Activated T-cell treated with anti-CD3 and anti-CD28 coated beads, Interleukin-2, amount 50 U/mL, for 72 hours (primary cell): ENCODE measurements at places on chromosomes 1 and 21.

- DNase-seq = peak; percentile 20
Observed at GRCh38 chr1:66399888-66400529, 133.9 kb upstream of the SGIP1 start.

DNA sequence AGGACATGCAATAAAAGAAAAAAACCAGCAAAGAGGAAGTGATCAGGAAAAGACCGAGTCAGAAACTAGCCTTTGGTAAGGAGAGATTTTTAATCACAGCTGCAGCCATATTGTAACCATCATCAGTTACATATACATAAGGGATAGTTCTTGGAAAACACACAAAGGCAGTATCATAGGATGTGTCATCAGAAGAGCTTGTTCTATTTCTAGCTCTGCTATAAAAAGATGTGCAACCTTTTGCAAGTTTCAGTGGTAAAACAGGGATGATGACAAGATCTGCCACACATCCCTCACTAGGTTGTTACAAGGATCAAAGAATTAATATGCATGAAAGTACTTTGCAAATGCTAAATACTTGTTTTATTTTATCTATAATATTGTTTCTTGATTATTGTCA lies 342.0 kb downstream of the VAV3 start:
- no peak for DNase-seq

GRCh38 chr21:42193721-42194120 lies 25.2 kb upstream of the ABCG1 start:
- DNase-seq = no peak

DNA sequence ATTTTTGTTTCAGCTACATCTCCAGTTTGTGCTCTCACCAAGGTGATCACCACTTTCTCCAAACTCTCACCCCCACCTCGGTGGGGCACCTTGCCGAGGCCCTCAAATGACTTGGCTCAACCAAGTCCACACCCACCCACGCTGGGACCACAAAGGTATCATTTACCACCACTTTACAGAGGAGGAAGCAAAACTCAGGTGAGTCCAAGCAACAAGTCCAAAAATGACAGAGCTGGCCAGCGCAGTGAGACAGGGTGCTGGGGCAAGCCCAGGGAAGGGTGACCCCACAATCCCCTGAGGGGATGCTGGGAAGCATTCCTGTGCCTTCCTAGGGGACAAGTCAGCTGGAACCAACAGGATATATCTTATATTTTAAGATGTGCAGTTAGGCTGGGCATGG lies 24.7 kb downstream of the SSBP3 start:
- DNase-seq = peak; percentile 48

GRCh38 chr1:37755290-37755689 lies 9.6 kb downstream of the EPHA10 start:
- peak; percentile 52 for DNase-seq

DNA sequence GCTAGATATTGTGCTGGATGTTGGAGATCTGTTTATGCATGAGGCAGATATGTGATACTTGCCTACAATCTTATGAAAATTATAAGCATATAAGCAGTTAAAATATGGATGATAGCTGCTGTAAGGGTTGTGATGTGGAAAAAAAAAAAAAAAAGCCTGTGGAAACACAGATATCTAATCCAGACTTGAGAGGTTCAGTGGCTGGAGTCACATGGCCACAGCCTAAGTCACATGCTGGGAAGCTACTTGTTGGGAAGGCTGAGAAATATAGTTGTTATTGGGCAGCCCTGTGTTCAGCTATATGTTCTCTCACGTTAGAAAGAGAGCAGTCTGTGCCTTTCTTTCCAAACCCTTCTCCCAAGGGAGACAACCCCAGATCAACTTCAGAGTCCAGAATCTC lies 15.1 kb downstream of the RAVER2 start:
- no peak for DNase-seq

GRCh38 chr1:221013691-221014660 lies 134.7 kb downstream of the HLX start:
- DNase-seq = no peak

DNA sequence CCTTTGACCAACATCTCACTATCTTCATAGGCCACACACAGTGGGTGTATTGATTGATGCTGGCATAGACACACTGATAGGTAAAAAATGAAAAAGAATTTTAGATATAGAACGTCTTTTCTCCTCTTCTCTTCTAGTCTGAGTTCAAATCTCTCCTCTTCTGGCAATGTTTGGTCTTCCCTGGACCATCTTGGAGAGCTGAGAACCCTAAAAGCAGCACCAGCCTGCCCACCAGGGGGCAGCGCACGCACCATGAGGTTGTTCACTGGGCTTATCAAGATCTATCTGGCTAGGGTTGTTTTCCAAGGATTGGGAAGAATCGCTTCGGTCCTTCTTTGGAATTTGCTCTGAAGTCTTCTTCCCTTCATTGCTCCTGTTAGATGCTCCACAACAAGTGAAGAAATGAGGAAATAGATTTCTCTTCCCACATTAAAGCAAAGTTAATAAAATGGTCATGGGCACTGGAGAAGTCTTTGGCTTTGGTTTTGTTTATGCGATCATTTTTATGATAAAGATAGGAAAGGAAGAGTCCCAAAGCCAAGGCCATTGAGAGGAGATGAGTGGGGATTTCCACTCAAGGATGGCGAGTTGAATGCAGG lies 104.0 kb upstream of the OLIG2 start:
- peak; percentile 44 for DNase-seq

DNA sequence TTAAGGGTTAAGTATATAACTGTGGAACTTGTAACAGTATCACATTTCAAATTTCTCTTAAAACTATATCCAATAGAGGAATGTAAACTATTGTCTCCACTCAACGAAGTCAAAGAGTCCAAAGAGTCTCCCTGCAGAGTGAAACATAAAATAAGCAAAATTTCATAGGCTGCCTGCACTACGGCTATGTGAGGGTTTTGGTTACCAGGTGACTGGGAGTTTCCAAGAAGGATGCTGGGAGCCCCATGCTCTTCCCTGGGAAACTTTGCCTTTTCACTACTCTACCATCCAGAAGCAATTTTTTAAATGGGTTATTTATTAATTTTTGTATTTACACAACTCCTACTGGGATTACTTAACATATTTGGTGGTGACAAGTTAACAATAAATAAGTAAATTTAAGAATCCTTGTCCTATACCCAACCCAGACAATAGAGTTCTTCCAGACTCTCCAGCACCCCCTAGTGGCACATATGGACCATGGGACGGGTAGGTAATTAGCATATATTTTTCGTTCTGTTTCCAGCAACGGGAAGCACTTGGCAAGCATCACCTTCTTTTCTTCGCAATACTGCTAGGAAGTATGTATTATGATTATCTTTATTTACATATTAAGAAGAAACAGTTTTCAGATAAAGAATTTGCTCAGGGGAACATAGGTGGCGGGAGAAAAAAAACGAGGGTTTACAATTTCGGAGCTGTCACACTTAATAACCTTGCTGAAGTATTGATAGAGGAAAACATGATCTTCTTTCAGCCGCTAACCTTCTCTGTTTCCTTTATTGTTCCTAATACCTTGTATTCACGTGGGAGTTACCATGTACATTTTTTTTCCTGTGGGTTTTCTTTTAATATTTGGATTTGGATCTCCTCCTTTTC lies 3.5 kb downstream of the FMO2 start:
- DNase-seq = peak; percentile 54

DNA sequence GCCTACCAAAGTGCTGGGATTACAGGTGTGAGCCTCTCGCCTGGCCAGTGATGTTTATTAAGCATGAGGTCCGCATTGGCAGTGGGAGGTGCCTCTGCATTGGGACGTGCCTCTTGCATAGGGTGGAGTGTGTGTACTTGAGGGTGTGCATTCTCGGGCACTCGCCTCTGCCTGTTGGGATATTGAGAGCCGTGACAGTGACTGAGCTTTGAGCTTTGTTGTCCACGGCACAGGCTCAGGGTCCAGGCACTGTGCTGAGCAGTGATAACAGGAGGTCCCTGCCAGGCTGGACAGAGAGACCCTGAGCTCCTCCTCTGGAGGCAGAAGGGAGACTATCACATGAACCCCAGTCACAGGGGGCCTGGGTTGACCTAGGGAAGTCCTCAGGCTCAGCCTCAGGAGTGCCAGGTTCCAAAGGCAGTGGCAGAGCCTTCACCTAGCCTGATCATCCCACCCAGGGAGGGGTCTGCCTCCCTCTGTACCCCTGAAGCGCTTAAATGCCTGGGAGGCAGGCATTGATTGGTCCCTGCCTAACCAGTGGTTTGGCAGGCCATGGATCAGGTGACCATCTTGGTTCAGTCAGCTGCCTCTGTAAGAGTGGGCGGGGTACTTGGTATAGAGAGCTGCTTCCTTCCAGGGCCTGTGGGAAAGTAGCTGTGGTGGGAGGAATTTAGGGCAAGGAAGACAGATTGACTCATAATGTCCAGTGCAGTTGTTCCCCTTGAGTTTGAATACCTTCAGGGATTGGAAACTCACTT lies 213.8 kb upstream of the TMEM51 start:
- no peak for DNase-seq

DNA sequence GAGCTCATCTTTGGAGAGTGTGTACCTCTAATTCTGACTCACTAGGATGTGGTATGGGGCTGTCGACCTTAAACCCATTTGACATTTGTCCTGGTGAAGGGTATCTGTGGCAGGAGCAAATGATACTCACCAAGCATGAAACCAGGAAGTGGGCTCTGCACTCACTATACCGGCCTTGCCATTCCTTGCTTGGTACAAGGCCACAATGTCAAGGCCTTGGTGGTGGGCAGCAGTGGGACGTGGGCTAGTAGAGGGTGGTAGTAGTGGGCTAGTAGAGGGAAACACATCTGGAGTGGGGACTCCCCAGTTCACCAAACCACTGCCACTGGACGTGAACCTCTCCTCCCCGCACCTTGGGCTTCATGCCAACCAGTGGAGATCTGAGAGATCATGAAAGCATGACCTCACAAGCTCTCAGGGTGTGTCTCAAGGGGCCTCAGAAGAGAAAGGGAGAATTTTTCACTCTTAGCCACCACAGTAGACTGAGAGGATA lies 11.5 kb downstream of the TNFSF4 start:
- DNase-seq = peak; percentile 79

DNA sequence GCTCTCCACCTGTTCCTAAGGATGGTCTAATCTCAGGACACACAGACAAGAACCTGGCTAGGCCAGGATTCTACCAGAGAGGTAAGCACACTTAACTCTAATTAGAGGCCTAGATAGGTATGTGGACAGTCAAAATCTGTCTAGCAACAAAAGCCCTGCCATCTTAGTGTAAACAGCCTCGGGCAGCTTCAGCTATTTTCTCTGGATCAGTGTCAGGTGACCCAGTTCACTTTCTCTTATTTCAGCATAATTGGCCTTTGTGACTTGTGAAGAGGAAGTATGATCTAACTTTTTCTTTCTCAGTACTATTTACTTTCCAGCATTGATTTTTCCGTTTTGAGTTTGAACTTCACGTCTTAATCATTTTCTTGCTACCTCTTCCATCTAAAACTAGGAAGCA lies 217.7 kb downstream of the CRB1 start:
- no peak for DNase-seq

DNA sequence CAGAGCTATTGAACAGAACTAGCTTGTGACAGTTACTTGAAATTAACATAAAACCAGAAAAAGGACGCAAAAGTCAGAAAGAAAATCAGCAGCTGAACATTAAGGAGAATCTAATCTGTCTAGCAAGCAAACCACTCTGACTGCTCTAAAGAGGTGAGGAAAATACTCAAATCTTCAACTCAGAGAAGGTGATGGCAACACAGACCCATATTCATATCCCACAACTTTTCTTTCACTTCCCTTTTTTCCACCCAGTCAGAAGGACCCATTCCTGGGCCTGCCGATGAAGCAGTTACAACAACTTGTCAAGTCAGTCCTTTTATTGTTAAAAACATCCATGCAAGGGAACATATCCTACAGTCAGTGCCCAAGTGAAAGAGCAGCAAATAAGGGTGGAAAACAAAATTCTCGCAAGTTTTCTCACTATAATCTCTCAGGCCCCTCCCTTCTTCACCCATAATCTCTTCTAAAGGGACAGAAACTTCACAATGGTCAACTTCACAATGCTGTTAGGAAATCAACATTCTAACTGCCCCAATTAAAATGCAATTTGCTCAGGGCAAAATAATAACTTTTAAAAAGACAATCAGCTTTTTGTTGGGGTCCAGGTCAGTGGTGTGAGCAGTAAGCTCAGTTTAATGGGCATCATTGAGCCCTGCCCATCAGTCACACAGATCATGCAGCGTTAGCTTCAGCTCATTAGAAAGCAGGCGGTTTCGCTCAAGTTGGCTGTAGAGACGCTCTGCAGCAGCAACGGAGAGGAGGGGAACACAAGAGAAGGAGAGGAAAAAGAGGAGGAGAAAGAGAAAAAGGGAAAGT lies 3.6 kb upstream of the NUP210L start:
- DNase-seq = no peak

- DNase-seq = no peak
Observed at GRCh38 chr1:238658763-238659162, 727.6 kb upstream of the CHRM3 start.

GRCh38 chr1:228166170-228166936 lies 749 bp downstream of the IBA57 start:
- peak; percentile 58 for DNase-seq

- DNase-seq = no peak
Observed at GRCh38 chr21:26655460-26655859, 82.4 kb upstream of the CYYR1 start.

DNA sequence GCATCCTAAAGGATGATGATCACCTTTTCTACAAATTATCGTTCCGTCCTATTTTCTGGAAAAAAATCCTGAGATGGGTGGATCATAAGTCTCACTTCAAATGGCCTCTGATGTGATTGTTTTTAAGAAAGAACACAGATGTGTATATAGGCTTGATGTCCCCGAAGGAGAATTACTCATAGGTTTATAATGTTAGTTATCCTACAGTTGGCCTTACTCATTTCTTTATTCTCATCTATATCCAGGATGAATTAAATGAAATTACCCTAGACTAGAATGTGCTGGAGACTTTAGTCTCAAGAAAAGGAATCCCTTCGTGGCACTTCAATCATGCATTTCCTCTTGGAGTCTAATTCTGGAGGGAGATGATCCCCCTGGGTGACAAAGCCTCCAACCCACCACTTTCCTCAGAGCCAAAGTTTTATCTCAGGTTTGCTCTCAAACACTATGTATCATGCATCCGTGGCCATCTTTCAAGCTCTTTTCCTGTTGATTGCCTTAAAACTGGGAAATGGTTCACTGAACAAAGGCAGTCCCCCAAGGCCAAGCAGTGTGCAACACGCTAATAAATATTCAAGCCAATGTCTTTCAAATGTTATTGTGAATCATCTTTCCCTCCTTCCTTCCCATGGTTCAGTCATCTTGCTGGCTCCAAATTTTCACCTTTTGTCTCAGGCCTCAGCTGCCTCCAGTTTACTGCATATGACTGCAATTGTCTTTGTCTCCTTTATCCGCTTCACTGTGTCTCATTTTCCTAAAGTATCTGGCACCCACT lies 32.5 kb upstream of the SMYD2 start:
- DNase-seq = no peak
